ENCODE measurements at places on chromosomes 1 and 21.

- no peak for DNase-seq
Measured at GRCh38 chr21:45408801-45409261, 3.9 kb downstream of the COL18A1 start.

DNA sequence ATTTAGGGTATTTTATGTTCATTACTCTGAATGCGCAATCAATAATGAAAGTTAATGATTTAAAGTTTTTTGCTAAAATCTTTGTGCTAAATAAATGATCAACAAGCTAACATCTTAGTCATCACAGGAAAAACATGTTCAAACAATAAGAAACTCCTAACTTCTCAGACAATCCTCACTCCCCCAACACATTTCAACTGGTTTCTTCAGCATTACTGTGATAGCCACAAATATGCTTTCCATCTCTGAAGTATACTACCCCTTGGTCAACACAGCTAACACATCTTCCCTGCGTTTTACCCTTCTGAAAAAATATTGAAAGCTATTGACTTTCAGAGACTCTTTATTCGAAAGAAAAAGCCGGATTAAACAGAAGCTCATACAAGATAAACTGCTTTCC is 85.8 kb downstream of the ZNF644 start:
- DNase-seq, result no peak

DNA sequence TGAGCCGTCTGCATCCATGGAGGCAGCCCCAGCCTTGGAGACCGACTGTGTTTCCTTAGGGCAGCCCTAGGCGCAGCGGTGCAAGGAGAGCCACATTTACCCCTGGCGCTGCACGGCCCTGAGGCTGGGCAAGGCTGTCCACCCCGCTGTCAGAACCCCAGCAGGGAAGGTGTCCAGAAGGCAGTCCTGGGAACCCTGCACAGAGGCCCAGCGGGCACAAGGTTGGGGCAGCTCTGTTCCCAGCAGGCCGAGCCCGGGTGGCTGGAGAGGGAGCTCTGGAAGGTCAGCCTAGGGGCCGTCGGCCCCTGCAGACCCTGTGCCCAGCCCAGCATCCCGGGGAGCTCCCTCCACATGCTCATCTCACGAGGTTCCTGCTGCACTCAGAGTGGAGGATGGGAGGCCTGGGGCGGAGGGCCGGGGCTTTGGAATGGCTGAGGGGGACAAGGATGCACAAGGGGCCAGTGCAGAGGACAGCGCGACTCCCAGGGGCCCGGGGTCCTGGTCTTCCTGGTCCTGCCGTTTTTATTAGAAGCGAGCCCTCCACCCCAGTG is 19.9 kb upstream of the SAMD11 start:
- no peak for DNase-seq

DNA sequence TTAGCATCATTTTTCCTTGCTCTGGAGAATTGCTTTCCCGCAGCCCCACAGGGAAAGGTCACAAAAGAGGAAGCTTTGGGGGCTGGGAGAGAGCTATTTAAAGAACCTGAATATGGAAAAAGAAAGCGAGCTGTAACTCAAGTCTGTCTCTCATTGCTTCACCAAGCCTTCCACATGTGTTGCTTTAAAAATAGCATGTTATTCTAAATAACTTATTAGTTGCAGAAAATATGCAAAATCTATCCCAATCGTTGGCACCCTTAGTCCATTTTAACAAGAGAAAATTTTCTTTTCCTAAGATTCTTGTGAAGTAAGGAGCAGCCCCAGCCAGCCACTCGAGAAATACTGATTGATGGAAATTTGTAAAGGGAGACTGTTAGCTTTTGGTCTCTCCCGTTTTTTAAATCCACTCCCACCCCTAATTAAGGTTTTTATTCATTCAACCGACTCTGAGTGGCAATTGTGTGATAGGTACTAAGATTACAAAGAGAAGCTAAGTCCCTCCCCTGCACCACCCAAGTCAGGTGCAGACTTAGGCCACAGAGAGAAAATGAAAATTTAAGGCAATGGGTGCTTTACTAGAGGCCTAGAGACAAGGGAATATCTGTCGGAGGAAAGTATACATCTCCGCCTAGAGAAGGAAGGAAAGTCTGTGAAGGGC is 802 bp downstream of the CYP4X1 start:
- no peak for DNase-seq

DNA sequence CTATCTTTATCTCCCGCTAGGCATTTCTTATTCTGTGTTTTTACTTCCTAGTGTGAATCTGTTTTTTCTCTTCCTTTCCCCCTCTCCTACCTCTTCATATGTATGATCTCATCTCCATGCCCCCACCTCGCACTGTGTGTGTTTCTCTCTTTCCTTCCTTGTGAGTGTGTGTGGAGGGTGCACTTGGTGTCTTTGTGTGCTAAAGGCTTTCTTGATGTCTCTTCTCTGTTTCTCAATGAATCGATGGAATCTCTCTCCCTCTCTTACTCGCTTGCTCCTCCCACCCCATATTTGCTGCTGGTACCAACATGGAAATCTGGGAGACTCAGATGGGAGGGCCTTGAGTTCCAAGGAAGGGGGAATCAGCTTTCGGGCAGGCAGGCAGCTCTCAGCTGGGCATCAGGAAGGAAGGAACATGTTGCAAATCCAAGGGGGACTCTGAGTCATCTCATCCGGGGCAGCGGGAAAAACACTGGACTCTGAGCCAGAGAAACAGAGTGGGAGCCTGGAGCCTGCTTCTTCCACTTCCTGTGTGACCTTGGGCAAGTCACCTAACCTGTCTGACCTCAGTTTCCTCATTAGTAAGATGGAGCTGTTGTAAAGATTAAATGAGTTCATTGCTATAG is 147.5 kb downstream of the PTPRU start:
- no peak for DNase-seq

DNA sequence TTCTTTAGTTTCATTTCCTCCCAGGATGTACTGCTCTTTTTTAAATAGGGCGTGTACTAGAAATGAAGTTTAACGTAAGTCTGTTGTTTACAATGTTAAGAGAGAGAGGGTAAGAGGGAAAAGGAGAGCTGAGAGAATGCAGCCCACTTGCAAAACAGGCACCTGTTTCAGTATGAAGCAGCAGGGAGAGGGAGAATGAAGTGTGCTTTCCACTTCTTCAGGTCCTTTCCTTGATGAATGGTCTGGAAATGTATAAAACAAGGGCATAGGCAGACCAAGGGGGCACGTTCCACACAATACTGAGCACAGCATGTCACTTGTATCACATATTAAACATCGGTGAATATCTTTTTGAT is 2.0 kb downstream of the KCNA3 start:
- no peak for DNase-seq

DNA sequence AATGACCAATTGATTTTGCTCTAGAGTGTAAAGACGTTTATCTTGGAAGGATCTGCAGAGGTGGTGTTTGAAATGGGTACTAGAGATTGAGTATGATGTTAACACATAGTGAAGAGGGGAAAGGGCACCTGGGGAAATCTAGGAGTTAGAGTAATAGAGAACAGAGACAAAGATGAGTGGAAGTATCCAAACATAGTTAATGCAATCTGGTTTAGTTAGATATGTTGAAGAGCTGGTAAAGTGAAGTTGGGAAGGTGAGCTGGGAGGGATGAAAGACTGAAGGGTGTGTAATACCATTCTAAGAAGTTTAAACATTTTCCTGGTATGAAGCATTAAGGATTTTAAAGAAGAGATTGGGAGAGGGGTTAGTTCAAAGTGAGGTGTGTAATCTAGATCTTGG is 11.0 kb downstream of the XPR1 start:
- DNase-seq, result no peak

GRCh38 chr1:178609015-178609414 is 96.1 kb downstream of the TEX35 start:
- DNase-seq, result no peak

- DNase-seq, result no peak
Measured at GRCh38 chr1:248792342-248792741, 33.4 kb downstream of the SH3BP5L start.

- peak; percentile 57 for DNase-seq
Measured at GRCh38 chr1:169102567-169102966, 3.9 kb upstream of the ATP1B1 start.

DNA sequence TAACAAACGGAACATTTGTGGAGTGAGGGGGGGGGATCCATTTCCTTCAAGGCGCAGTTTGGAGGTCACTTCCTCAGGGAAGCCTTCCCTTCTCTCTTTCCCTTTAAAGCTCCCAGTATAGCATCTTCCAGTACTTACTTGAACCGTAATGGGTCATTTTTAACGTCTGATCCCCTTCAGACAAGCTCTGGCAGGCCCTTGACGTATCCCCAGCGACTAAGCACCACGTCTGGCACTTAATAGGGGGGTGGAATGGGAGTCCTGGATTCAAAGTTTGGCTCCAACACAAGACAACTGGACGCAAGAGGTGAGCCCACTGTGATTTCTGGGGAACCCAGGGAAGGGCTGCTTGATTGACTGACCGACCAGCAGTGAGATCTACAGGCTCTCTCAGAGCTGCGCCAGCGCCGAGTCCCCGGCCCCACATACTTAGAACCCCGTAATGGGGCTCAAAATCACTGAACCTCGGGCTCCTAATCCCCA is 441 bp downstream of the YARS1 start:
- DNase-seq, result no peak

- DNase-seq, result peak; percentile 18
Measured at GRCh38 chr1:151494741-151495281, 16.4 kb upstream of the CGN start.

DNA sequence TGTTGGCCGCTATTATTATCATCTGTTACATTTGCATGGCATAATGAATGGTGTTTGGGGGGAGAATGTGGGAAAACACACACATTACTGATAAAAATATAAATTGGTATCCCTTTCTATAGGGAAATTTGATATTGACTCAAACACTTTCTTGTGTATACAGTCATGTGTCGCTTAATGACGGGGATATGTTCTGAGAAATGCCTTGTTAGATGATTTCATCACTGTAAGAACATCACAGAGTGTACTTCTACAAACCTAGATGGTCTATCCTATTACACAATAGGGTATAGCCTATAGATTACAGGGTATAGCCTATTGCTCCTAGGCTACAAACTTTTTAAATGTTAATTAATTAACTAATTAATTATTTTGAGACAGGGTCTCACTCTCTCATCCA is 67.2 kb upstream of the B3GALNT2 start:
- no peak for DNase-seq

DNA sequence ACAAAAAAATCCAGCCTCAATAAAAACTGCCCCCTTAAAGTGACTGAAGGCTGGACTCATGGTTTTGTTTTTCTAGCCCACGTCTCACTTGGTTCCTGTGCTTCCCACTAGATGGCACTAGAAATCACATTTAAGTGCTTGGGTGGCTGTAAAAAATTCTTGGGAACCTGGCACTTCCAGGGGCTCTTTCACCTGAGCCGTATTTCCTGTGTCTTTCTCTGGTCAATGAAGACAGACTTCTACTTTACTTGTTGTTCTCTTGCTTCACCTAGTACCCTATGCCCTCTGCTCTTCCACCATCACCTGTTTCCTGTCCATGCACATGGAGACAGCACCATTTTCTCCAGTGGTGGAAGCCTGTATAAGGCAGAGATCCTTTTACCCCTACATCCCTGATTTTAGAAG is 20.0 kb downstream of the METTL13 start:
- DNase-seq, result peak; percentile 55

DNA sequence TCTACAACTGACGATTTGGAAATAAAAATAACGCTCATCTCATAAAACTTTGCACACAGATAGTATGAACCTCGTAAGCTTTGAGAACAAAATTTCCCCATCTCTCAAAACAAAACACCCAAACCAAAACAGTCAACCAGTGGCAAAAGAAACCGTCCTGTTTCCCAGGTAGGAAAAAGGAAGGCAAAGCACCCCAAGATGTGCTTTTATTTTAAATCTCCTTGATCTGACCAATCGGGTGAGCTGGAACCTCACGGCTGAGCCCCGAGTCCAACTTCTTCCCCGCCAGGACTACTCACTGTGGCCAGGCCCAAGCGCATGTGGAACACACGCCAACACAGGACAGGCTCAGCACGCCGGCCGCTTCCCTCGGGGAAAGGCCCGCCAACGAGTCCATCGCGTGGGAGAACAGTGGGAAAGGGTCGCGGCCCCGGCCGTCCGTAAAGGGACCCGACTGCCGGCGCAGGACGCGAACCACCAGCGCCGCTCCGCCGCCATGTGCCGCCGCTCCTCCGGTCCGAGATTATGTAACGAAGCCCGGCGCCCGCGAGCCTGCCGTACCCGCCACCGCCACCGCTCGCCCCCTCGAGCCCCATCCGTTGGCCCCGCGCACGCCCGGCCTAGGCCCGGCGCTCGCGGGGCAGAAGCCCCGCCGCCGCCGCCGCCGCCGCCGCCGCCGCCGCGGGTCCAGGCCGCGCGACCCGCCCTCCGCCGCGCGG is 759 bp downstream of the AHCTF1 start:
- no peak for DNase-seq

- no peak for DNase-seq
Measured at GRCh38 chr1:179137617-179138255, 55.9 kb downstream of the TOR3A start.

DNA sequence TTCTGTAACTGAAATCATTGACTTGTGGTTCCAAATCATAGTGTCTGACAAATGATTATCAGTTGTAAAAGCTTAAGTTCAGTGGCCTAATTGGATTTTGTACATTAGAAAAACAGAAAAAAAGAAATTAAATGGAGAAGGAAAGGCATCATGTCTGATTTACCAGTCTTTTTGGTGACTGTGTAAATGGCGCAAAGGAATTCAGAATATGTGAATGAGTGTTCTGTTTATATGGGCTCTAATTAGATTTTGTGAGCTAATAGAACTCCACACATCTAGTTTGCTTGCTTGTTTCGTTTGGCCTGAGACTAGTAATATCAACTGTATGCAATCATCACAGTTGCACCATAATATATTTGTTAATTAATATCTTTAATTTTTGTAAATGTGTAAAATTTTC is 151.7 kb downstream of the PLA2G4A start:
- DNase-seq, result no peak

DNA sequence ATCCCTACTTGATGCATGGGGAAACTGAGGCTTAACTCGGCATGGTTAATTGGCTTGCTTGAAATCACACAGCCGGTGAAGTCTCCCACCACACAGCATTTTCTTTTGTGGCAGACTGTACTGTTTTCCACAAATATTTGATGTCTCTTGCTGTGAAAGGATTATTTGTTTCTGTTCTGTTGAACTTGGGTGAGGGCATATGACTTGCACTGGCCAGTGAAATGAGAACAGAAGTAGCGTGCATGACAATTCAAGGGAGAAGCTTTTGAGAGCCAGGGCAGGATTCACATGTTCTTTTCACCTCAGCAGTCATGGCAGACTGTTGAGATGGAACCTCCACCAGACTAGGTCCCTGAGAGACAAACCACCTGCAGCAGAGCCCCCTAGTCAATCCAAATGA is 11.7 kb upstream of the AK2 start:
- no peak for DNase-seq

GRCh38 chr1:23019863-23020625 is 776 bp downstream of the KDM1A start:
- DNase-seq, result peak; percentile 40

All from C1 segment of cervical spinal cord (tissue), 14 donors.